BE2C (cell line): ENCODE measurements at places on chromosomes 5 and 9.

DNA sequence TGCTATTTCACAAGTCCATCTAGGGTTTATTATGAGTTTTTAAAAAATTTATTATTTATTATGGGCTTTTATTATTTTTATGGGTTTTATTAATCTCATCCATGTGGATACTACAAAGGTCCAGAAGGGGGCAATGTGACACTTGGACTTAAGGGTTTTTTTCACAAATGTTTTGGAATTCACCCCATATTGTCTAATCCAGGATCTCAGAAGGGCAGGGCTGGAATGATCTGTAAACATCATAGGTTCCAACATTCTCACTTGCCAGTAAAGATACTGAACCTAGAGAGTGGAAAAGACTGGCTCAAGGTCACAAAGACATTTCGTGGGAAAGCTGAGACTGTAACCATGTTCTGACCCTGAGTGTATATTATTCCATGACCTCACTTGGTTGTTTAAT, 35.6 kb downstream of the NIM1K start:
- no peak for DNase-seq

GRCh38 chr5:154528005-154528594, 50.1 kb upstream of the HAND1 start:
- peak; percentile 86 for DNase-seq

- DNase-seq: no peak
Measured at GRCh38 chr5:137234973-137235943, 263.9 kb downstream of the SPOCK1 start.

DNA sequence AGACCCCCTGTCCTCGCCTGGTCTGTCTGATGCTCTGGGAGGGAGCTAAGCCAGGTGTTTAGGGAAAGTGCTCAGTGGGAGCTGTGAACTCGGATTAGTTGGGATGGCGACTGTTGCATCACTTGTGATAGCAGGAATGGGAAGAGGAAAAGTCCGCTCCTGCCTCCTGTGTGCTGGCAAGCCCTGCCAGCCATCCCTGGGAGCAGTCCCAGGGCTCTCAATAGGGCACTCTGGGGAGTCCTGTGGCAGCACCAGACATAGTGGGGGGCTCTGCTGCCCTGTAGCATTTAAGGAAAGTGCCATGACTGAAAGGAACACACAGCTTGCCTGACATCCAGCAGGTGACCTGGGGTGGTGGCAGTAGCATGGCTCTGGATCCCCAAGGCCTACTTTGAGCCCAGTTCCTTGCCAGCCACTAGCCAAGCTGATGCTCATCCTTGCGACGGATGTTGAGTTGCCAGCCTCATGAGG, 81.5 kb downstream of the AMBP start:
- no peak for DNase-seq

- DNase-seq: no peak
Measured at GRCh38 chr5:127587246-127587917, 61.5 kb upstream of the CTXN3 start.

DNA sequence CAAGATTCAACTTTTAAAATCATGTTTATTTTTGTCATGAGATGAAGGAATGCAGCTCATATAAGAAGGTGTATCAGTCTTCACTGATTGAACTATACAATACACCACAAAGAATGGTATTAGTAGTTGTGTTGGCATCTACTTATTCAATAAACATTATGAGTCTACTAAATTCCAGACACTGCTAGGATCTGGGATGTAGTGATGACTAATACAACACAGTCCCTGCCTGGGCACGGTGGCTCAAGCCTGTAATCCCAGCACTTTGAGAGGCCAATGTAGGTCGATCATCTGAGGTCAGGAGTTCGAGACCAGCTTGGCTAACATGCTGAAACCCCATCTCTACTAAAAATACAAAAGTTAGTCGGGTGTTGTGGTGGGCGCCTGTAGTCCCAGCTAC, 171.4 kb upstream of the NFIB start:
- no peak for DNase-seq

DNA sequence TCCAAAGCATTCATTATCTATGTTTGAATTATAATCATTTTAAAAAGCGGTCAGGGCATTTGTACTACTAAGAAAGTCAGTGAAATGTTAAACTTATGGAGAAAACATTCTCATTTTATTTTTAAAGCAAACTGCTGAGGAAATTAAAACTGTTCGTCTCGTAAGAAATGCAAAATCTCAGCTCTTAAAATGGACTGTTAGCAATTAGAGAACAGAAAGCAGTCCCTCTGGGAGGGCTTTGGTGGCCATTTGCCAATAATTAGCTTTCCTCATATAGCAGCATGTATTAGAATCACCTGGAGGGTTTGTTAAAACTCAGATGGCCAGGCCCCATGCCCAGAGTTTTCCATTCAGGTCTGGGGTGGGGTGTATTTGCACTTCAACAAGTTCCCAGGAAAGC, 120.7 kb upstream of the RASEF start:
- peak; percentile 46 for DNase-seq

GRCh38 chr5:160492565-160492964, 70.9 kb downstream of the PTTG1 start:
- DNase-seq: no peak

DNA sequence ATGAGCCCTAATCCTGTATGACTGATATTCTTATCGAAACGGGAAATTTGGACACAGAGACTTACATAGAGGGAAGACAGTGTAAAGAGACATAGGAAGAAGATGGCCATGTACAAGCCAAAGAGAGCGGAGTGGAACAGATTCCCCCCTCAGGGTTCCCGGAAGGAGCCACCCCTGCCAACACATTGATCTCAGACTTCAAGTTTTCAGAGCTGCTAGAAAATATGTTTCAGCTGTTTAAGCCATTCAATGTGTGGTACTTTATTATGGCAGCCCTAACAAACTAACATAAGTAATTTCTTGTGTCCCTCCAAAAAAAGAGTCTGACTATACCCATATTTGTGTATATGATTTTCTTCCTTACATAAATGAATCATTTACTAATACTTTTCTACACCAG, 128.0 kb upstream of the STC2 start:
- DNase-seq: no peak

DNA sequence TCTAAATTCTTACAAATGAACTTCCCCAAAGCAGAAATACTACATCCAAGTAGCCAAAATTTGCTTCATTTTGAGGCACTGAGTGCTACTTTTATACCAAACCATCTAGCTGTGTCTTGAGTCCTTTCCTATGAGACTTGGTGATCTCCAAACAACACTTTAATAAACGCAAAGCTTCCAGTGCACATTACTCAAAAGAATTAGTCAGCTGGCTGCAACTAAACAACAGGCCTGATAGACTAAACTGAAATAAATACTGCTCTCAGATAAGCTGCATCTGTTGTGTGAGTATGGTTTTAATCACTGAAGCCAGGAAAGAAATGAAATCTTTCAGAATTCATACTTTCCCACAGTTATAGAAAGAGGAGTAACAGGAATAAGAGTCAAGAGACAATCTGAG, 80.3 kb downstream of the VCAN start:
- DNase-seq: no peak

DNA sequence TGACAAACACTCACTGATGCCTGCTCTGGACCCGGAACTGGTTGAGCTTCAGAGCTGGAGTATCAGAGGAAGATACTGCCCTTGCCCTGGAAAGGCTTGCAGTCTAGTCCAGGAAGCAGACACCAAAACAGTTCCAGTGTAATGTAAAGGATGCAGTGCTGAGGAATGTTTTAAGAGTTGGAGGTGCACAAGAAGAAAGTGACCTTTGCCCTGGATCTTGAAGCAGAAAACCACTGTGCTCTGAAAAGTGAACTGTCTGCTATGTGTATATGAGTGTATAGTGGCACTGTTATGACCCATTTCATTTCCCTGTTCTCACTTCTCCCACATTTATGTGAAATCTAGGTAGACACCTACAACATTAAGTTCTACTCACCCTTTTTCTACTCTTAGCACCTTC, 2.1 kb downstream of the ZNF346 start:
- DNase-seq: no peak

GRCh38 chr9:96450613-96451528, 902 bp downstream of the HABP4 start:
- DNase-seq: peak; percentile 26

- peak; percentile 32 for DNase-seq
Measured at GRCh38 chr5:120532835-120533234, 68.7 kb downstream of the PRR16 start.

DNA sequence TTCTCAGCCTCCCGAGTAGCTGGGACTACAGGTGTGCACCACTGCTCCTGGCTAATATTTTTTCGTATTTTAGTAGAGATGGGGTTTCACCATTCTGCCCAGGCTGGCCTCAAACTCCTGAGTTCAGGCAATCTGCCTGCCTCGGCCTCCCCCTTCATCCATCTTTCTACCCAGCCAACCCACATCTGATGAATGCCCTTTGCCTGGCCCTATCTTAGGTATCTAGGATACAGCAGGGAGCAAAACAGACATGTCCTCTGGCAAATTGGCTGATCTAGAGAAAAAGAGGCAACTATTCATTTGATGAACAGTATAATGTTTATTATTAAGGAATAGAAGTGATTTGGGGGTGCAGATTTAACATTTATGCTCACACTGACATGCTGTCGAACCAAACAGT, 123.0 kb downstream of the TRIO start:
- no peak for DNase-seq

DNA sequence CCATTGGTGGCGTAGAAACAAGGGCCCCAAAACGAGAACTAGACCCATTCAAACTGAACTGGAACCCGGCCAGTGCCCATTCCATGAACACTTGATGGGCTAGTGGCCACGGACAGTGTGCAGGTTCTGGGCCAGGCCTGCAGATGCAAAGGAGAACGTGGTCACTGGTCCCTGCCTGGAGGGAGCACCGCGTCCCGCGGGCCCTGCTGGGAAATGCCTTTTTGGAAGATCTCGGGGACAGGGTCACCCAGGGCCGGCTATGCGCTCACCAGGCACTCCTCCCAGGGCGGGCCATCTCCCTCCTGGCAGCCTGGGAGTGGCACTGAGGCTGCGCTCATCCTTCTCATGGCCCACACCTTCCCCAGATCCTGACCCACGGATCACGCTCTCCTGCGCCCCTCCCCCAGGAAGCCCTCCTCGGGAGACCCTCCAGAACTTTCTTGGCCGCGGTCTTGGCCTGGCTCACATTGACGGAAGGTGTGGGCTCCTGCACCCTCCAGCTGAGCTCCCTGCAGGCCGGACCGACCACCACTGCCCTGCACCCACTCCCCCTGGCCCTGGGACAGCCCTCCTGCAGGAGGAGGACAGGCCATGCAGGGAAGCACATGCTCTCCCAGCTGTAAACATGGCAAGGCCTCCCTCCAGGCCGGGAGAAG, 2.8 kb upstream of the DIPK1B start:
- no peak for DNase-seq

DNA sequence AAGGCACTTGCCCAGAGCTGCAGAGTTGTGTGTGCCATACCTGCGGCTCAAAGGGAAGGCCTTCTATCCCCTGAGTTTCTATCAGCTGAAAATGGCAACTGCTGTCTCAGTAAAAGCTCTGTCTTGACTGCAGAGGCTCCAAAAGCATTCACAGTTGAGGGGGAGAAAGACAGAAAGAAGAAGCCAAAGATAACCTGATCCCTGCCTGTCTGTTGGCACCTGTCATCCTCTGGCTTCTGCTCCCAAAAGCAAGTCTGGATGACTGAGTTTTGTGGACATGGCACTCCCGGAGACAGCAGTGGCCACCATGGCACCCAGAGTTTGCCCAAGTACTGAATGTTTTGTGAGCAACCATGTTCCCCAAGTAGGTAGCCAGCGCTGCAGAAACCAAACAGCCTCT, 176.6 kb downstream of the NR3C1 start:
- no peak for DNase-seq

- DNase-seq: no peak
Measured at GRCh38 chr5:41517909-41518308, 7.5 kb upstream of the PLCXD3 start.

- no peak for DNase-seq
Measured at GRCh38 chr9:87007711-87008366, 60.5 kb upstream of the GAS1 start.

DNA sequence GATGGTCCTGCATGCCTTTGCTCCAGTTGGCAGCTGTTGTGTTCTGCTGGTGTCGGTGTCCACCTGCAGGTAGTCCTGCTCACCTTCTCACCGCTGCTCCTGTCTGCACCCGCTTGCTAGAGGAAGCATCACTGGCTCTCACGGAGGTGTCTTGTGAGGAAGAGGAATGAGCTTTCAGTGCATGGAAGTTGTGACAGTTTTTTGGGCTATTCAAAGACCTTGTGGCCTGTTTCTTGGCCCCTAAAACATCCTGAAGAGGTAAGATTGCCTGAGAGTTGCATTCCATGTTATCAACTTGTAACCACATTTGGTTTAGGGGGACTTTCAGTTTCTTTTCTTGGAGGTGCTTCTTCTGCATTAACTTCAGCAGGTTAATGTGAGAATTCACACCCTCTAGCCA, 85.6 kb downstream of the MACROH2A1 start:
- DNase-seq: no peak

GRCh38 chr5:128913551-128913950, 51.7 kb upstream of the SLC27A6 start:
- DNase-seq: no peak

GRCh38 chr5:76294573-76294972, 108.5 kb upstream of the IQGAP2 start:
- DNase-seq: no peak

DNA sequence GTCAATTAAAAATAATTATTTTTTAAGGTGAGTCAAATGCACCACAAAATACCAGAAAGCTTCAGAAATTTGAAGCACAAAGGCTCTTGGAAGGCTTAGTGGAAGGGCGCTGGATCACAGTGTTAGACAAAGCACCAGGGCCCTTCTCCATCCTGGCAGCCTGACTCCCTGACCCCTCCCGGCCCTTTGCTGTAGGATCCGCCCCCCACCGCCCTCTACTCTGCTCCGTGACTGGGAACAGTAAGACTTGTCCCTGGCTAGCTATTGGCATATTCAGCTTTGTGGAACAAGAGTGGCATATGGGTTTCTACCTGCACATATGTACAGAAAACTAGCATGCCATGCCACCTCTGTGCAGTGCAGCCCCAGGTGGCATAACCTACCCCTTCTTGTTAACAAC, 222.1 kb downstream of the SYK start:
- no peak for DNase-seq

- DNase-seq: no peak
Measured at GRCh38 chr5:80192507-80193241, 63.2 kb downstream of the SERINC5 start.

DNA sequence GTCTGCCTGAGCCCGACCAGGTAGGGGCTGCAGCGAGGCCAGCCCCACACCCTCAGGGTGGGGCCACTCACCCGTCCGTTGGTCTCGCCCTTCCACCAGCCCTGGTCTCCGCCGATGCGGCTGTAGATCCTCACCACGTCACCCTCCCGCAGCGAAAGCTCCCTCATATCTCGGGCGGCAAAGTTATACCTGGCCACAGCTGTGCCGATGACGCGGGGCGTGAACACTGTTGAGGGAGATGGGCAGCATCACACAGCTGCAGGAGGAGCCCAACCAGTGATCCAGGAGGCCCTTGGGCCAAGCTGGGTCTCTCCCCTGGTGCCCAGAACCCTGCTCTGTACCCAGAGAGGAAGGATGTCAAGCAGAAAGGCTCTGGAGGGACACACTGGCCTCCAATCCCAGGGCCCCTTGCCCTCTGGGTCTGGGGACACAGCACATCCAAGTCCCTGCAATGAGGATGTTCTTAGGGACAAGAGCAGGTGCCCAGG, 30.3 kb upstream of the SARDH start:
- peak; percentile 8 for DNase-seq
